Kidney (tissue), 22 donors: ENCODE measurements at places on chromosomes 3 and 15. TPM values are rescaled to one million over a fixed set of nuclear protein-coding genes. Genes with fewer than 3 reads are reported as not detected.

The UCN2 gene
- not detected for total RNA-seq

The PLSCR2 gene
- total RNA-seq: 1.4 TPM

DNA sequence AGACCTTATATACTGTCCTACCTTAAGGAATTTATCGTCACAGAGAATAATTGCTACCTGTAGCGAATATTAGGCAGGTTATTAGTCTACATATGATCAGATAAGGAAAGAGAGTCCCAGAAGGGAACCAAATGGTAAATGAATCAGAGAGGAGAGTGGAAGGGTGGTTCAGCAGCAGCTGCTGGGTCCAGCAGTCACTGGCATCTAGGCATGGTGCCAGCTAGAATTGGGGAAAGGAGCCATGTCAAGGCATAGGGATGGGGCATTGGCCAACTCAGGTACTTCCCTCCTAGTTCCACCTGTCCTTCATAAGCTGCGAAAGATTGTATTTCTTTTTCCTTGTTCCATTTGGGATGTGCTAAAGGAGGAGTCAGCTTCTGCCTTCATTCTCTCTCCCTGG is 23.4 kb downstream of the HACD3 start:
- no peaks in the 10 kb centered on the region for H3K27me3 ChIP-seq
- no peak overlapping the region for H3K27ac ChIP-seq
- peaks cover 5% of the 10 kb centered on the region for H3K4me1 ChIP-seq
- no peak for DNase-seq

DNA sequence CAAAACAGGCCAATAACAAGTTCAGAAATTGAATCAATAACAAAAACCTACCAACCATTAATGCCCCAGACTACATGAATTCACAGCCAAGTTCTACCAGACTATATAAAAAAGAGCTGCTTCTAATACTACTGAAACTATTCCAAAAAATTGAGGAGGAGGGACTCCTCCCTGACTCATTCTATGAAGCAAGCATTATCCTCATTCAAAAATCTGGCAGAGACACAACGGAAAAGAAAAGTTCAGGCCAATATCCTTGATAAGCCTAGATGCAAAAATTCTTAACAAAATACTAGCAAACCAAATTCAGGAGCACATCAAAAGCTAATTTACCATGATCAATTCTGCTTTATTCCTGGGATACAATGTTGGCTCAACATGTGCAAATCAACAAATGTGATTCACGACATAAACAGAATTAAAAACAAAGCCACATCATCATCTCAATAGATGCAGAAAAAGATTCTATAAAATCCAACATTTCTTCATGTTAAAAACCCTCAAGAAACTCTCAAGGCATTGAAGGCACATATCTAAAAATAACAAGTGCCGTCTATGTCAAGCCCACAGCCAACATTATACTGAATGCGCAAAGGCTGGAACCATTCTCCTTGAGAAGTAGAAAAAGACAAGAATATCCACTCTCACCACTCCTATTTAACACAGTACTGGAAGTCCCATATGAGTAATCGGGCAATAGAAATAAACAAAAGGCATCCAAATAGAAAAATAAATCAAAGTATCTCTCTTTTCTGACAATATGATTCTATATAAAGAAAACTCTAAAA is 573.6 kb upstream of the GRM7 start:
- no peaks in the 10 kb centered on the region for H3K4me1 ChIP-seq
- H3K27ac ChIP-seq: no peak overlapping the region
- no peaks in the 10 kb centered on the region for H3K36me3 ChIP-seq
- H3K4me3 ChIP-seq: no peak overlapping the region
- no peaks in the 10 kb centered on the region for H3K27me3 ChIP-seq

- DNase-seq: no peak
- no peak overlapping the region for H3K4me3 ChIP-seq
Measured at GRCh38 chr3:155394240-155394639, 100.8 kb upstream of the STRIT1 start.

DNA sequence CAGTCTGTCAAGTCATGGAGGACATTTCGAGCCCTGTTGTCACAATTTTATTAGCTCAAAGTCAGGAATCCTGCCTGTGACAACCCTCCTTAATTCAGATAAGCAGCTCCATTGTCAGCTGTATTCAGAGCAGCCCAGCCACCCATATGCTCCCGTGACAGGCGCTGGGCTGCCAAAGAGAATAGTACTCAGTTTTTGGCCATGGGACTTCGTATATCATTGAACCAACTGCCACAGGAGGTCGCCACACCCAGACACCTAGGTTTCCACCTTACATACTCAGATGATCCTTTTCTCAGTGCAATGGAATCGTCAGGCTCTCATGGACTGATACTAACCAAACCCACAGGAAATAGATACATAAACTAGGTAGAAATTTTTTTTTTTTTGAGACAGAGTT is 100.2 kb downstream of the C3orf70 start:
- peaks cover 4% of the 10 kb centered on the region for H3K36me3 ChIP-seq
- DNase-seq: no peak
- no peaks in the 10 kb centered on the region for H3K4me1 ChIP-seq

DNA sequence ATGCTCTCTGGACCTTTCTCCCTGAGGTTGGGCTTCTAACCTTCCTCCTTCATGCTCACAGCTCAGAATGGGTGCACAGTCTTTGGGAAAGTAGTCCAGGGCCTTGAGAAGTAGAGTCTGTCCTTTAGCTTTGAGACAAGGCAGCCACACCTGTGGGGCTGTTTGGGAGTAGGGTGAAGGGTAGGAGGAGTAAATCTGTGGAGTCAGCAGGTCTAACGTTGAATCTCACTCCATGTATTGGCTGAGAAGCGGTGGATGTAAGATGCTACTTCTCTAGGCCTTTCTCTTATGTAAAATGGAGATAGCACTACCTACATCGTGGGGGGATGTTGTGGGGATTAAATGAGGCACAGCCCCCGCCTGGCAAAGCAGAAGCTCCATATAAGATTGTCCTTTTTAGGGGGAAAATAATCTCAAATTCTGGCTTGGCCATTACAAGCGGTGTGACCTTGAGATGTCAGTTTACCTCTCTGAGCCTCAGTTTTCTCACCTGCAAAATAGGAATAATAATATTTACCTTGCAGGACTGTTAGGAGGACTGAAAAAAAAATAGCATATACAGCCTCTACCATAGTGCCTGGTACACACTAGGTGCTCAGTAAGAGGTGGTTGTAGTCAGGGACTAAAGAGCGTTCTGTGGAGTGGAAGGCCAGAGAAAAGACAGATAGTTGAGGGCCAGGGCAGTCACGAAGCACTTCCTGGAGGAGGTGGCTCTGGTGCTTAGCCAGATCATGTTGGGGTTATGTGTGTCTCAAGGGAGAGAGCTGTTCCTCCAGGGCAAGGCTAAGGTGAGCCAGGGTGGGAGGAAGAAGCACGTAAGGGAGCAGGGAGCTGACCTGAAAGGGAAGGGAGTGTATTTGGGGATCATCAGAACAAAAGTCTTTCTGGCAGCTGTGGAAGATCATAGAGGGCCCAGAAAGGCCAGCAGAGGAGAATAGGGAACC is 82.8 kb upstream of the MRPS22 start:
- no peaks in the 10 kb centered on the region for H3K27me3 ChIP-seq
- no peak overlapping the region for H3K4me3 ChIP-seq
- H3K36me3 ChIP-seq: no peaks in the 10 kb centered on the region

- H3K27me3 ChIP-seq: no peaks in the 10 kb centered on the region
- no peak overlapping the region for H3K27ac ChIP-seq
- H3K36me3 ChIP-seq: no peaks in the 10 kb centered on the region
Measured at GRCh38 chr15:41561777-41562145, 2.7 kb downstream of the TYRO3 start.

GRCh38 chr3:174815750-174816149 is 43.4 kb upstream of the NAALADL2 start:
- no peak for DNase-seq
- no peaks in the 10 kb centered on the region for H3K36me3 ChIP-seq
- H3K27me3 ChIP-seq: no peaks in the 10 kb centered on the region
- H3K4me1 ChIP-seq: peaks cover 8% of the 10 kb centered on the region

GRCh38 chr3:115638241-115638640 is 14.9 kb downstream of the GAP43 start:
- H3K27me3 ChIP-seq: no peaks in the 10 kb centered on the region
- no peak for DNase-seq
- H3K4me3 ChIP-seq: no peak overlapping the region
- H3K27ac ChIP-seq: no peak overlapping the region

DNA sequence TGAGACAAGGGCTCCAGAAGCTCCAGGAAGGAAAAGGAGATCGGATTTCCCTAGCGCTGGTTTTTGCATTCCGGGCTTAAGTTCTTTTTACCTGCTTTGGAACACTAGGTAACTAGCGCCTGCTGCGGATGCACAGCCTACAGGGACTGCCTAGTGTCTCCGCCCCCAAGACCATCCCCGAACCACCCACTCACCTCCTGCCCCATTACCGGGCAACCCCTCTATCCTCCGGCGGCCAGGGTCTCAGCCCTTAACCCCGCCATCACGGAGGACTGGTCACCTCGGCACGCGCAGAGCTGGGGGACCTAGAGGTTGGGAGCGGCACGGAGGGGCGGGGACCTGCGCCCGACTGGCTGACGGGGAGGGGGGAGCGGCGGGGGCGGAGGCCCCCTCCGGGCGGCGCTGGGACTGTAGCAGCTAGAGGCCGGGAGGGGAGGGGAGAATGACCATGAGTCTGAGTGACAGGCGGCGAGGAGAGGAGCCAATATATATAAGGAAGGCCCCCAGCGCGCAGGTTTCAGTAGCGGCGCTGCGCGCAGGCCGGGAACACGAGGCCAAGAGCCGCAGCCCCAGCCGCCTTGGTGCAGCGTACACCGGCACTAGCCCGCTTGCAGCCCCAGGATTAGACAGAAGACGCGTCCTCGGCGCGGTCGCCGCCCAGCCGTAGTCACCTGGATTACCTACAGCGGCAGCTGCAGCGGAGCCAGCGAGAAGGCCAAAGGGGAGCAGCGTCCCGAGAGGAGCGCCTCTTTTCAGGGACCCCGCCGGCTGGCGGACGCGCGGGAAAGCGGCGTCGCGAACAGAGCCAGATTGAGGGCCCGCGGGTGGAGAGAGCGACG is at the start of gene DLL4:
TSS of gene DLL4 (plus strand) at position 520 of the 839 bp plus-strand sequence. CDS start 329 bp downstream, outside the sequence.
- H3K27ac ChIP-seq: peak within 1 kb of the TSS; percentile 28
- peak within 1 kb of the TSS; percentile 64 for H3K4me3 ChIP-seq
- H3K36me3 ChIP-seq: no peaks in the 10 kb centered on the region
- DNase-seq: peak; percentile 80

- H3K27me3 ChIP-seq: no peaks in the 10 kb centered on the region
- H3K36me3 ChIP-seq: no peaks in the 10 kb centered on the region
- H3K4me3 ChIP-seq: no peak overlapping the region
Measured at GRCh38 chr3:140719841-140720614, 42.2 kb downstream of the TRIM42 start.

DNA sequence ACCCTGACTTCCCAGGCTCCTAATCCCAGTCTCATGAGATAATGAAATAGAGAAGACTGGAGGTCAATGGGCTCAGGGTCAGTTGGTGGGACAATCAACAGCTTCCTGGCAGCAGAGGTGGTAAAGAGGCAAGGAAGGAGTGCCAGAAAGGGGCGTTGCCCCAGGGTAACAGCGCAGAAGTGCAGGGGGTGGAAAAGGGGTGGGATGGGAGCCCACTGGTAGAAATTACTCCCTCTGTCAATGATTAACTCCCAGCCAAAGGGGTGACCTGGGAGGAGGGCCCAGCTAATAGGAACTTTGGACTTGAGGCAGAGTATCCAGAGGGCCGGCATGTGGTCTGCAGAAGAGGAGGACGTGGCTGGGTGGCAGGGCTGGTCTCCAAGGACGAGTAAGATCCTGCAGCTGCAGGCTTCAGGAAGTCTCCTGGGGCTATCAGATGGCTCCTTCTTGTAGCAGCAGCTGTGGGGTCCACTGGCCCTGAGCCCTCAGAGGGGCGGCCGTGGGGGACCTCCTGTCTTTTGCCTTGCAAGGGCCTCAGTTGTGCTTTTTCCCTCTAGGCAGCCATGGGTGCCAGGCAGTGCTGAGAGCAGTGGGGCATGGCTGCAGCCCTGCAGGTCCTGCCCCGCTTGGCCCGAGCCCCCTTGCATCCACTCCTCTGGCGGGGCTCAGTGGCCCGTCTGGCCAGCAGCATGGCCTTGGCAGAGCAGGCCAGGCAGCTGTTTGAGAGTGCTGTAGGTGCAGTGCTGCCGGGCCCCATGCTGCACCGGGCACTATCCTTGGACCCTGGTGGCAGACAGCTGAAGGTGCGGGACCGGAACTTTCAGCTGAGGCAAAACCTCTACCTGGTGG is 2.3 kb downstream of the GLYCTK start:
- no peaks in the 10 kb centered on the region for H3K27me3 ChIP-seq
- peak overlapping the region; percentile 52 for H3K27ac ChIP-seq
- peaks cover 8% of the 10 kb centered on the region for H3K36me3 ChIP-seq
- no peak for DNase-seq
- H3K4me1 ChIP-seq: peaks cover 2% of the 10 kb centered on the region

DNA sequence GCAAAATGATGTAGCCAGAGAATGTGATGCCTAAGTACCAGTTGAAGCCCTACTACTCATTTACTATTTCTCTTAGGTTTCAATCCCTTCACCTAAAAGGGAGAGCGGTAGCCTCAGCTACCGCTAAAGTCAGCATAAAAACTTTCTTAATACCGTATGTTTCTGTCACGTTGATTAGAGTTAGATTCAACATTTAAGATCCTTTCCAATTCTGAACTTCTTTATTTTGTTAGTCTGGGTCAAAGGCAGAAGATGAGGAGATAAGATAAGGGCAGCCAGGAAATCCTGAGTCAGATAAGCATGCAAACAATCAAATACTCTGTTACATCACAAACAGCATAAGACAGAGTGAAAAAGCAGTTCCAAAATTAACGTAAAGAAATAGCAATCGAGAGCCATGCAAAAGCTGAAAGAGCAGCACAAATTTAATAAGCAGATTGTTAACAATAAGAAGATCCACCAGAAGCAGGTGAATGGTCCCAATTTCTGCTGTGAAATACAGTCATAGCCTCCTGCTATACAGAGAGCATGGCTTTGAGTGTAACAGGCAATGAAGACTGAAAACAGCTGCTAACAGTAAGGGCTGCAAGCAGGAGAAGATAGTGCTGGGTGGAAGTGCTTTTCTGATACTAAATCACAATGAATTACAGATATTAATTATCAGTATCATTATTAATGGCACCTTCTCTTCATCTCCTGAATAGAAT is 3.0 kb downstream of the TMEM207 start:
- H3K4me3 ChIP-seq: peak overlapping the region; percentile 9
- no peaks in the 10 kb centered on the region for H3K27me3 ChIP-seq
- no peak for DNase-seq
